ENCODE measurements at places on chromosomes 7 and 10.

GRCh38 chr7:140673063-140673773 lies 473 bp downstream of the ADCK2 start:
- DNase-seq: peak; percentile 47

GRCh38 chr10:18664841-18665478 lies 5.7 kb downstream of the ARL5B start:
- no peak for DNase-seq

- DNase-seq: no peak
Observed at GRCh38 chr10:70561070-70561469, 41.5 kb downstream of the PRF1 start.

DNA sequence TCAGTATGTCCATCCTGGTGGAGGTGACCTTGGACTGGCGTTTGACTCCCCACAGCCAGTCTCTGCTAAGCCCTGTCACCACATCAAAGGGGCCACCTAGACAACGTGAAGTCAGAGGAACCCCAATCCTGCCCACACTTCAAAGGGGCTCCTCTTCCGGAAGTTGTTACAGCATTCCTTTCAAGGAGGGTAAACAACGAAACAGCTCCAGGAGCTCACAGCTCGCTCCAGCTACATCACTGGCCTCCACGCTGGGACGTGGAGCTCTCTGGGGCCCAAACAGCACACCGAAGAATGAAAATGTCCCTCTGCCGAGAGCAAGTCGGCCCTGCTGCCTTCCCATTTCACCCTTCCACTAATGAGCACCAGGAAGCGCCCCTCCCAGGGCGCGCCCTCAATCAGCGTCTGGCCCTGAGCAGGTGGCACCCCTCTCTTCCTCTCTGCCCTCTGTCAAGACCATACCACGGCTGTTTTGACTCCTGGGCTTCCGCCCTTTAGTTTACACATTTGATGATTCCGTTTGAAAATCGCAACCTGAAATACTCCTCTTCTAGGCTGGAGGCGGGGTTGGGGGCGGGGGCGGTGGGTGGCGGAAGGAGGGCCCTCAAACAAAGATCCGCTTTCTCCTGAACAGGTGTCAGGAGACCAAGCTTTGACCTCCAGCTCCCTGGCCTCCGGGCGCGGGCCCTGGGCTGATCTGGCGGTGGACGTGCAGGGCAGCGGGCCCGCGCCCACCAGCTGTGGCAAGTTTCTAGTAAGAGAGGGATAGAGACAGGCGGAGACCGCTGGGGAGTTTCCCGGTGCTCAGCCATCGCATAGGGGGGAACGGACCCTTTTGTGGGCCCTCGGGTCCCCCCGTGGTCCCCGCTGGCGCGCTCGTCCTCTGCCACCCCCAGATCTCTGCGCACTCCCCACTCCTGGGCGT lies 53.1 kb upstream of the KDM7A start:
- DNase-seq: peak; percentile 96

- DNase-seq: peak; percentile 36
Observed at GRCh38 chr10:69636626-69637605, 6.9 kb downstream of the FAM241B start.

DNA sequence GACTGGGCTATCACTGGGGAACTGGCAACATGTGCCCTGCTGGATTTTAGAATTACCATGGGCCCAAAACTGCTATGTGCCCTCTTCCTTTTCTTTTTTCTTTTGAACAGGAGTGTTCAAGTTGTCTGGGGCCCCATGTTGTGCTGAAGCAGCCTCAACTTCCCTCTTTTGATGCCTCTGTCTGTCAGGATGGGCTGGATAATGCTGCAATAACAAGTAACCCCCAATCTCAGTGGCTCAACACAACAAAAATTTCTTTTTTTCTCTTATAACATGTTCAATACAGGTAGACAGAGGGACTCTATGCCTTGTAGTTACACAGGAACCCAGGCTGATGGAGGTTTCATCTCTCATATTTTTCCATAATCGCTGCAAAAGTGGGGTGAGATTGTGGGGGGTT lies 8.2 kb upstream of the PCBD1 start:
- DNase-seq: no peak

DNA sequence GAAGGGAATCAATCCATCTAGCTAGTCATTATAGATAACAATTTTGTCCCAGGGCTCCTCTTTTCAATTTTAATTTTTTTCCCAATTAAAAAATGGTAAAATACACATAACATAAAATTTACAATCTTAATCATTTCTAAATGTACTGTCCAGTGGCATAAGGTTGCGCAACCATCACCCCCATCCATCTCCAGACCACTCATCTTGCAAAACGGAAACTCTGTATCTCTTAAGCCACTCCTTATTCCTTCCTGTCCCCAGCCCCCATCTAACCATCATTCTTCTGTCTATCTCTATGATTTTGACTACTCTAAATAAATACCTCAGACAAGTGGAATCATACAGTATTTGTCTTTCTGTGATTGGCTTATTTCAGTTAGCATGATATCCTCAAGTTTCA lies 46.1 kb upstream of the RAB18 start:
- no peak for DNase-seq

DNA sequence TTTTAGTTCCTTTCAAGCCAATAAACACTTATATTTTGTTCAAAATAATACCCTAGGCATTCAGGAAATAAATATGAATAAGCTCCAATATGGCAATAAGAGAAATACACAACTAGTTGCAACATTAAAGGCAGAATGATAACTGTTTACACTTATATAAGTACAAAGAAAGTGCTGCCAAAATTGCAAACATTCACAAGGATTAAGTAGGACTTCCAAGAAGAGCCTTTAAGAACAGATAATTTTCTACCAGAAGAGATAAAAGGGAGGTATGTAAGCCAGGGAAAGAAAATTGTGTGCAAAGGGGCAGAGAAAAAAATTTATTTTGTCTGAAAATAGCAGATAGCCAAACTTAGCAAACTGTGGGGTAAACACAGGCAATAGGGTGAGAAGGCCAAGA lies 83.8 kb downstream of the CTNNA3 start:
- DNase-seq: no peak

- no peak for DNase-seq
Observed at GRCh38 chr7:49443515-49443914, 329.9 kb upstream of the VWC2 start.

- DNase-seq: no peak
Observed at GRCh38 chr10:124254490-124254889, 161.1 kb upstream of the CHST15 start.

- DNase-seq: no peak
Observed at GRCh38 chr7:148222721-148223120, 367.8 kb upstream of the C7orf33 start.

DNA sequence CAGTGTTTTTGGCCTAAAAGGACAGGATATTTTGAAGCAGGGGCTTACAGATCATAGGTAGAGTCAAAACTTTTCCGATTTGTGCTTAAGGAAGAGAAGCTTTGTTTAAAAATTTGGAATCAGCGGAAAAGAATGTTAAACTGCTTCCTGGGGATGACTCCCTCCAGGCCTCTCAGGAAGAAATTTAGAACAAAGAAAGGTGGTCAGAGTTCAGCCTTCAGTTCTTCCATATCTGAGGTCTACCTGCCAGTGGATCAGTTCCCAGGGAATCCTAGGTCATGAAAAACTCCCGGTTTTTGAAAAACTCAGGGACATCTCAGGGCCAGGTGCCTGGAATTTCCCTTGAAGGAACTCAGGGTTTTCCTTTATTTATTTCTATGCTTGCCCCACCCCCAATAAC lies 100.3 kb downstream of the MCU start:
- no peak for DNase-seq

GRCh38 chr10:3971713-3972112 lies 186.7 kb upstream of the KLF6 start:
- no peak for DNase-seq

DNA sequence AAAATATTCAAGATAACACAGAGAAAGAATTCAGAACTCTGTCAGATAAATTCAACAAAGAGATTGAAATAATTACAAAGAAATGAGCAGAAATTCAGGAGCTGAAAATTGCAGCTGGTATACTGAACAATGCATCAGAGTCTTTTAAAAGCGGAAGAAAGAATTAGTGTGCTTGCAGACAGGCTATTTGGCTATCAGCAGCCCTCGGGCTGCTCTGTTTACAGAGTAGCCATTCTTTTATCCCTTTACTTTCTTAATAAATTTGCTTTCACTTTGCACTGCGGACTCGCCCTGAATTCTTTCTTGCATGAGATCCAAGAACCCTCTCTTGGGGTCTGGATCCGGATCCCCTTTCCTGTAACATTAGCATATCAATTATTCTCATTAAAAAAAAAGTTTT lies 1040.0 kb downstream of the SORCS3 start:
- DNase-seq: no peak

DNA sequence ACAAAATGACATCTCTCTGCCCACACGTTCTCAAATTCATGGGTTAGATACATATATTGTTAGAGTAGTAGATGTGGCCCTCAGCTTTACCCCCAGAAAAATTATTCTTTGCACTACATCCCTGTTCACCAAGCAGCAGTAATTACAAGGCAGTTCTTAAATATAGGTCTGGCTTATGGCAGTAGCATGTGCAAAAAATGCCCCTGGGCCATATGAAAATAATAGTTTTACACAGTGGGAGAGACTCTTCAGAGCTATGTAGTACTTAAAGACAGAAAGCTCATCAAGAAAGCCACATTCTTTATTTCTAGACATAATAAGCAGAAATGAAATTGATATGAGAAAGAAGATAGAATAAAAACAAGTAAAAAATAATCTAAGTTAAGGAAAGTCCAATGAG lies 196.3 kb upstream of the FOXP2 start:
- no peak for DNase-seq

- DNase-seq: no peak
Observed at GRCh38 chr7:130417213-130417612, 23.6 kb downstream of the CEP41 start.

DNA sequence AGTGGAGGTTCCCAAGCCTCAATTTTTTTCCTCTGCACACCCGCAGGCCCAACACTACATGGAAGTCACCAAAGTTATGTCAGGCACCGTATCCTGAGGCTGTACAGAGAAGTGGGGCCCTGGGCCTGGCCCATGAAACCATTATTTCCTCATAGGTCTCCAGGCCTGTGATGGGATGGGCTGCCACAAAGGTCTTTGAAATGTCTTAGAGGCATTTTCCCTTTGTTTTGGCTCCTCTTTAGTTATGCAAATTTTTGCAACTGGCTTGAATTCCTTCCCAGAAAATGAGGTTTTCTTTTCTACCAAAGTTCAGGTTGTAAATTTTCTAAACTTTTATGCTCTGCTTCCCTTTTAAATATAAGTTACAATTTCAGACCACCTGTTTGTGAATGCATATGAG lies 365.2 kb downstream of the HGF start:
- no peak for DNase-seq

GRCh38 chr10:22648547-22648961 lies 65.8 kb downstream of the PIP4K2A start:
- no peak for DNase-seq

DNA sequence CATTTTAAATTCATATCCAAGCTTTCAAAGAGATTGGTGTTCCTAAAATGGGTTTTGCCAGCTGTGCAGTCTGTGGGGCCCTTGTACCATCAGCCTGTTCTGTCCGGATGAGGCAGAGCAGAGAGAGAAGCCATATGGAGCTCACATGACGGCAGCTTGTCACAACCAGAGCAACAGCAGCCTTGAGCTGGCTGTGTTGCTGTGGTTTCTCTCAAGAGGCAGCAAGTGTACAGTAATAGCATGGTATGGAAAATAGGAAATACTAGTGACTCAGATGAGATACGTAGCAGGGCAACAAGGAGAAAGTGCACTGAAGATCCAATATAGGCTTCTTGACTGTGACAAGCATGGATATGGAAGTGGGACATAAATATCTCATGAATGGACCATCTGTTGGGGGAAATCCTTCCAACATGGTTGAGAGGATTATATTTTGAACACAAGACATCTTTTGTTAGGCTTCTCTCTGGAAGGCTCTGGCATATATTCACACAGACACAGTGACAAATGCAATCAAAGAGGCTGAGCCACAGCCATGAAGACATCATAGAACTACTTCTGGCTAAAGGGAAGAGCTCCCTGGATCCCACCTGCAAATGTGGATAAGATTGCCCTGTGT lies 251.0 kb upstream of the TAC1 start:
- DNase-seq: no peak

DNA sequence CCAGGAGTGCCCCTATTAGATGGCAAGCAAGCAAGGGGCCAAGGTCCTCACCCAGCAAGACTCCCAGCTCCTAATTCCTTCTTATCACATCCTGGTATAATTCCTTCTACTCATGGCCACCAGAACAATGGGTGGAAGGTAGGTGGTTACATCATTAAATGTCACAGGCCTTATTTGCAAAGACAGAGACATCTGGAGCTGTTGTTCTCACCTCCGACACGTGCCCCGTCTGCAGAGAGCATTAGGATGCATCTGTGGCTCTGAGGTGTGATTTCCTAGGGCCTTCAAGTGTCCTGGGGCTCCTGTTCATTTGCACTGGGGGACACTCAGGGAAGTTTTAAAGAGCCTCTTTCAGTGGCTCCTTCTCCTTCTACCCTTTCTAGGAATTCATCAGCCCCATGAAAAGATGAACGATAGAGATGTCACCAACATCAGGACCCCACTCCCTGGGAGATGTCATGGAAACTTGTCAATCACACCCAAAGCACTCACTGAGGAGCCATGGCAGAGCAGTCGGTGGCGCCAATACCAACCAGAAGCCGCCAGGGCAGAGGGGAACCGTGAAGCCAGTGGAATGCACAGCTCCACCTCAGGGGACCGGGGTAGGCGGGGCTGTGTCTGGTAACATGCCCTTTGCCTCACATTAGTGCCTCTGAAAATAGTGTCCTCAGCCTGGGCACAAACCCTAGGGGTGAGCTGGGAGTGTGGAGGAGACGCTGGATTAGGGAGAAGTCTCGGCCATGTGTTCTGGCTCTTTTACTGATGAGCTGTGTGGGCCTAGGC lies 2.9 kb upstream of the ATP6V0E2 start:
- DNase-seq: peak; percentile 16

DNA sequence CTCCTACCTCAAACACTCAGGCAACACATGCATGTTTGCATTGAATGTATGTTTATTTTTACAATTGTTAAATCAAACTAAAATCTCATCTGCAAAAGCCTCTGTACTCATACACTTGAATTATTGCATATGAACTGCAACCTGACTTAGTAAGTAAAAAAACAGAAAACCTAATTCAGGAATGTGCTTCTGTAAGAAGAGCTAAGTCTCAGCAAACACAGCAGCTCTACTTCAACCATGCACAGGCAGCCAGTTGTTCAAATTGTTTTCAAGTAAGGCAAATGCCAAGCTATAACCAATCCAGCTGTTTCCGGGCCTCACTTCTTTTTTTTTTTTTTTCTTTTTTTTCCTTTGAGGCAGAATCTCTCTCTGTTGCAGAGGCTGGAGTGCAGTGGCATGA lies 93.5 kb upstream of the MALRD1 start:
- DNase-seq: no peak

- no peak for DNase-seq
Observed at GRCh38 chr10:102738692-102739121, 5.0 kb upstream of the WBP1L start.

DNA sequence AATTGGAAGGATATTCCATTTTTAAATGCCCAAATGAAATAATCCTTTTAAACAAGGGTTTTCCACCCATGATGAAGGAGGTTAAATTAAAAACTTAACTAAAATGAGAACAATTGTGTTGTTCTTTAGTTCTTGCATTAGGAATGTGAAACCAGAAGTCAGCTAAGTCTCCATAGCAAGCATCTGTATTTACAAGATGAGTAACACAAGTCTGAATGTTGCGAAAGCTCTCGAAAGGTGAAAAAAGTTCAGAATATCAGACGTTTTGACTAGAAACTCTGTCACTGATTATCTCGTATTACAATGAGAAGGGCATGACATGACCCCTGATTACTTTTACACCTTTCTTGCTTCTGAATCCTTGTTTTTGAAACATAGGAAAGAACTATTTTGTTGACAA lies 149.6 kb downstream of the BICC1 start:
- DNase-seq: no peak
